ENCODE measurements at places on chromosomes 1 and 21.

DNA sequence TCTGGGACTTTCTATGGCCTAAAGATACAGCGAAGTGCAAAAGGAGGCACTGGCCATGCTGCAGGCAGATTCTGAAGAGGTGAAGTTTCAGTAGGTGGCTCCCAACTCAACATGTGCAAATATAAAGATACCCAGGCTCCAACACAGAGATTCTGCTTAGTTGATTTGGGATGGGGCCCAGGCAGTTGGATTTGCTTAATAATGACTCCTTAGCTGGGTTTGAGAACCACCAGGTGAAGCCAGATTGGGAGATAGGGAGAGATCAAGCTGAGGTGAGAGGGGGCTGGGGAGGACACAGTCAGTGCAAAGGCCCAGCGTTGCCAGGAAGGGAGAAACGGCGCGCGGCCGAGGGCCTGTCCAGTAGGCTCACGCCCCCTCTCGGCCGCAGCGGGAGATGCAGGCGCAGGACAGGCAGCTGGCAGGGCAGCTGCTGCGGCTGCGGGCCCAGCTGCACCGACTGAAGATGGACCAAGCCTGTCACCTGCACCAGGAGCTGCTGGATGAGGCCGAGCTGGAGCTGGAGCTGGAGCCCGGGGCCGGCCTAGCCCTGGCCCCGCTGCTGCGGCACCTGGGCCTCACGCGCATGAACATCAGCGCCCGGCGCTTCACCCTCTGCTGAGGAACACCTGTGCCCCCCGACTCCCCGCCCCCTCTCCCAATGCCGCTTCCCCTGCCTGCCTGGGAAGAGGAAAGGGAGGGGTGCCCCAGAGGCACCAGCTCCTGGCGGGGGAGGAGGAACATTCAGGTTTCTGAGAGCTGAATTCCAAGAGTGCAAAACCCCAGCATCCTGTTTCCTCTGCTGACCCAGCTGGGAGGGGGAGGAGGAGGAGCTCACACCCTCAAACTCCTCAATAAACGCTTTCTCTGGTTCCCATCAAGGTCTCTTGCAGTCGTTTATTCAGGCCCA lies 1.2 kb downstream of the FAM167B start:
- DNase-seq, result peak; percentile 91

- DNase-seq, result no peak
Measured at GRCh38 chr21:44394733-44395132, 41.3 kb downstream of the TRPM2 start.

DNA sequence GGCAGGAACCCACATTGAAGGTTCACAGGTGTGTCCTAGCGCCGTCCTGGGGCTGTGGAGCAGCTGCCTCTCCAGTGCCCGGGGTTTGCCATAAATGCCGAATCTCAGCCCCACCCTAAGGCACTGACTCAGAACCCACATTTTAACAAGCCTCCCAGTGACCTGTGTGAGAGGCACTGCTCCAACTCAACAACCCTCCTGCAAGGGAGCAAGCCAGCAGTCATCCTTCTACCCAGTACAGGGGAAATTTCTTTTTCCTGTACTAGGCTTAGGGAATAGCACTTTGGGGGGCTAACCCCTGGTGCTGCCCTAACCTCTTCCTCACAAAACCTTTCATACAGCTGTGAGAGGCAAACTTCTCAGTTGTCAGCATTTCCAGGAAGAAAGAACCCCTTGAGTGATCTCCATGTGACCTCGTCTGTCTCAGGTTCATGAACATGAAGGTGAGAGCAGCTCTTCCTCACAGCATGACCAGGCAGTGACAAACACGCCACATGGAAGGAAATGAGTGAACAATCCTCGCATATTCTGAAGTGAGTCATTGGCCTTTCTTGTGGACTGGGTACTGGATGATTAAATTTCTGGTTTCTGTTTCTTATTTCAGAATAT lies 11.4 kb upstream of the BCAR3 start:
- DNase-seq, result no peak

DNA sequence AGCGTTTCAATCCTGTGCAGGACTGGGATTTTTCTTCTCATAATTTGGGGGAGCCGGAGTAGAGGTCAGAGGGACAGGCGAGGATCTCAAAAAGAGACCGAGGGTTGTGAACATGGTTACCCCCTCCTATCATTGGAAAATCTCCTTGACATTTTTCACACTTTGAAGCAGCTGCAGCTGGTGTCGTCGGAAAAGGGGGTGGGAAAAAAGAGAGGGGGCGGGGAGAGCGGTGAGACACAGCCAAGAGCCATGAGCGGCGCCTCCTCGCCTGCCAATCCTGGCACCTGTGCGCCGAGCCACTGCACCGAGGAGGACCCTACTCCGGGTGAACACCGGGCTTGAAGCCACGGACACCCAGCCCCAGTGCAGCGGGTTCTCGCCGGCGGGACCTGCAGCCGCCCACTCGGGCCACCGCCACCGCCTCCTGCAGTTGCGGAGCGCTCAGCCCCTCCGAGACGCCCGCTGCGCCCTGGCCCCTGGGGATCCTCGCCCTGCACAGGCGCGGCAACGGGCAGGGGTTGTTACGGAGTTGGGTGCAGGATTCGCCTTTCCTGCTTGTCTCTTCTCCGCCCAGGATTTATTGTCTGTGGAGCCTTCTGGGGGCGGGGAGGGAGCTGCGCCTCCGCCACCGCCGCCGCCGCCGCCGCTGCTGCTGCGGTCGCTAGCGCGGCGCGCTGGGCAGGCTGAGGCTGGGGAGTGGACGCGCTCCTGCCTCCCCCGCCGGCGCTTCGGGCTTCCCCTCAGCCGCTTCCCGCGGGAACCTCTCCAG lies at the start of gene LRRC7:
Gene LRRC7, plus strand, starts transcription at position 271 of the 769 bp plus-strand sequence. CDS start 718 bp downstream, outside the sequence.
- DNase-seq, result peak; percentile 64

- DNase-seq, result no peak
Measured at GRCh38 chr1:6456800-6457466, 9.0 kb downstream of the TNFRSF25 start.

DNA sequence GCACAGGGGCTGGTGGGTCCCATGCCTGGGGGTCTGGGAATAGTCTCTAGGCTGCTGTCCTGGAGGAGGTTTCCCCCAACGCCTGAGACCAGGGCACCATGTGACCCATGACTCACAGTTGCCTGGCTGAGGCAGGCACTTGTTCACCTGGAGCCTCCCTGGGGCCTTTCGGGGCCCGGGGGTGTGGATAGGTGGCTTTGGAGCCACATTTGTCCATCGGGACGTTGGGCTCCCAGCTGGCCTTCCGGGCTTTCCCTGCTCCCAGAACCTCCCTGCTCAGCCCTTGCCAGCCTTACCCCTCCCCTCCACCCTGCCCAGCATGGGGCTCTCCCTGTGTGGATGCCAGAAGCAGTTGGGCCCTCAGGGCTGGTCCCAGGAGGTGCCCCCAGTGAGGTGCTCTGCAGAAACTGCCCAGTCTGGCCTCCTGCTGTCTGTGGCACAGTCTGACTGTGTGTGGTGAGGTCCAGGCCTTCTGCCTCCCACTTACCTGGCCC lies 14.2 kb downstream of the COL6A1 start:
- DNase-seq, result no peak

GRCh38 chr1:22053017-22053860 lies 730 bp downstream of the CDC42 start:
- DNase-seq, result peak; percentile 77

DNA sequence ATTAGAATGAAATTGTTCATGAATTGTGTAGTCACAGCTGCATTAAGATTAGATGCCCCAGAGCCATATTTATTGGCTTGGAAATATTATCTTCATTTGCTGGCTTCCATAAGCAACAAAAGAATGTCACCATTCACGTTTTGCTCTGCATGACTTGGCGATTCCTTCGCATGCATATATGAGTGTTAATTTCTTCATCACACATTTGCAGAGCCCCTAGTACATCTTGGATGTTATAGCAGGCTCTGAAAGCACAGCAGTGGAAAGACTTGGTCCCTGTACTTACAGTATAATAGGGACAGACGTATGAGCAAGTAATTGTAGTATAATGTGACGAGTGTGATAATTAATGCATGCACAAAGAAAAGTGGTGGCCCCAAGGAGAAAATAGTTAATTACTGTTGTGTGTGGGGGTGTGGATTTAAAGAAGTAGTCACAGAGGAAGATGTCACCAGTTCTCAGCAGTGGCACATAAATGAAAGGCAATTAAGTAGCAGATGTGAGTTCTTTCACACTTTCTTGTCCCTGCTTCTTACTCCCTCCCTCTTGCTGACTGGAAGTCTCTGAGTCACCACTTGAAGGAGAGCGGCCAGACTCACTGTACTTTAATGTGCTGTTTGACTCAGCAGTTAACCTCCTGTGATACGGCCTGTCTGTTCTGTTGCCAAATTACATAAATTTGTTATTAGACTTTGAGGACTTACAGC lies 21.0 kb downstream of the S100A10 start:
- peak; percentile 20 for DNase-seq

DNA sequence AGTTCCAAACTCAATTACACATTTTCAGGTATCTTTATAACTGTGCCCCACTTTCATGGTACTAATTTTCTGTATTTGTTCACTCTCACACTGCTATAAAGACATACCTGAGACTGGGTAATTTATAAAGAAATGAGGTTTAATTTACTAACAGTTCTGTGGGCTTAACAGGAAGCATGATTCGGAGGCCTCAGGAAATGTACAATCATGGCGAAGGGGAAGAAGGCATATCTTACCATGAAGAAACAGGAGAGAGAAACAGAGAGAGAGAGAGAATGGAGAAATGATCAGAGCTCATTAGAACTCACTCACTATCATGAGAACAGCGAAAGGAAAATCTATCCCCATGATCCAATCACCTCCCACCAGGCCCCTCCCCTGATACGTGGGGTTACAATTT lies 874.1 kb upstream of the B3GALT2 start:
- DNase-seq, result no peak

GRCh38 chr1:243267471-243267880 lies 11.6 kb downstream of the SDCCAG8 start:
- DNase-seq, result no peak

DNA sequence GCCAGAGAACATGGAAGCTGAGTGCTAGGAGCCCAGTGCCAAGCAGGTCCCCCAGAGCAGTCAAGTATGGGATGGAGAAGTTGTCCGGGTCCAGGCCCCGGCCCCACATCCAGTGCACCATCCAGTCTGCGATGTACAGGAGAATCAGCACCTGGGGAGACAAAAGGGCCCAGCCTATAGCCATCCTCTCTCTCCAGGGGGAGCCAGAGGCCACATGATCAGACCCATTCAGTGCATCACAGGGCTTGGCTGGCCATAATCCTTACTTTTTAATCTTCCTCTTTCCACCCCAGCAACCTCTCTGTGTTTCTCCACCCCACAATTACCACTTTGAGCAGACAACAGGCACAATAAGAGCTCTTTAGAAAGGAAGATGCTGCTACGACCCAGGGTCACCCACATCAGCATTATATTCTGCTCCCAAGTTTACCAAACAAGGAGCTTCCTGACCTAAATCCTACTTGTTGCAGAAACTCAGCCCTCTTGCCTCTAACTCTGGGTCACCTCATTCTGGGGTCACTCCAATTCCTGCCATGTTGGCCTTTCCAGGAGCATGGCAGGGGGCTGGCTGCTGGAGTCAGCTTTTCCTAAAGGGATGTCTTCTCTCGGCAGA lies 16.4 kb upstream of the RAB29 start:
- DNase-seq, result peak; percentile 92

GRCh38 chr1:179143322-179143721 lies 61.5 kb downstream of the TOR3A start:
- DNase-seq, result no peak

- DNase-seq, result peak; percentile 43
Measured at GRCh38 chr1:206909161-206909882, 12.1 kb downstream of the IL24 start.

- DNase-seq, result no peak
Measured at GRCh38 chr1:26015358-26015757, 6.2 kb upstream of the EXTL1 start.

All from NCI-H82 (cell line).